CD4-positive, alpha-beta T cell treated with Interleukin-15 for 4 hours (primary cell): ENCODE measurements at places on chromosomes 5 and 9.
A peak's percentile ranks its signal among the peaks of the same experiment; 100 is the strongest.

- DNase-seq, result peak; percentile 99
Observed at GRCh38 chr9:137223078-137223970, 1.3 kb upstream of the RNF208 start.

DNA sequence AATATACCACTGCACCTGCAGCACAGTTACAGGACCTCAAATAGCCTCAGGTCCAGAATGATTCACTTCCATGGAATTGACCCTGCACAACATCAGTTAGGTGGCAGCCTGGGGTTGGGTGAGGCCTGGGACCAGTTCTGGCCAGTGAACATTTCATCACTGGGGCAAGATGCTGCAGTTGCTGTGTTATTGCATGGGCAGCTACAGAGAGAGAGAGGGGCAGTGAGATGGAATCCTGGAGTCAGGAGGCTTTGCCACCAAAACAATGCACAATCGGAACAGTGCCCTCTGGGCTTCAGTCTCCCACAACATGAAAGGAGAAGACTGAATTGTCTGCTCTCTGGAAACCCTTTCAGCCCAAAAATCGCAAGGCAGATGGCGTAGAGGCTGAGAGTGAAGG lies 51.8 kb downstream of the SH3TC2 start:
- no peak for DNase-seq

DNA sequence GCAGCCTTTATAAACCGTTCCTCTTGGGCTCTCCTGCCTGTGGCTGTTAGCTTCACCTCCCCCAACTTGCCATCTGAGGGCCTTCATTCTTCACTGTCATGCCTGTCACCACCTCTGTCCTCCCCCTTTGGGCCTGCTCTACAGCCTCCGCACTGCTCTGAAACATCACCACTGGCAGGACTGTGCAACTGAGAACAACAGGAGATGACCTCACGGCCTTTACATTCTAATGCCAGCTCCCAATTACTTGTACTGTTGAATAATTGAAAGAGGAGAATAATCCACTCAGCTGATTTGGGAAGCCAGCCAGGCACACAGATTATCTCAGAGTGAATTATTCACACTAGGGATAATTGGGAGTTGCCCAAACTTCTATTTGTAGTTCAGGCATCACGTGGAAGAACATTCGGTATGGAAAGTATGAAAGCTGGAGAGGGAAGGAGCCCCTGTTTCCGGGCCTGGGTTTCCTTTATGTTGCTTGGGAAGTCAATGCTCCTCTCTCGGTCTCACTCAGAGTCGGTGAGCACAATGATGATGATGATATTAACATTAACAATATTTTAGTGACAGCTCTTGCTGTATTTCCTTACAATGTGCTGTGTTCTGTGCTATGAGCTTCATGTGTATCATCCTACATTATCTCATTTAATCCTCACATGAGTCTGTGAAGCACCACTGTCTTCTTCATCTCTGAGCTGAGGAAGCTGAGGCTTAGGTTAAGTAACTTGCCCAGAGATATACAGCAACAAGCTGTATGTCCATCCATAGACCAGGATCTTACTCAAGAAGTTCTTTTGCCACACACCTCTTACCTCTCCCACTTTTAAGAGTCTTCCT lies 99.3 kb upstream of the LRRTM2 start:
- DNase-seq, result no peak

GRCh38 chr5:143199843-143200242 lies 203.6 kb downstream of the NR3C1 start:
- no peak for DNase-seq

DNA sequence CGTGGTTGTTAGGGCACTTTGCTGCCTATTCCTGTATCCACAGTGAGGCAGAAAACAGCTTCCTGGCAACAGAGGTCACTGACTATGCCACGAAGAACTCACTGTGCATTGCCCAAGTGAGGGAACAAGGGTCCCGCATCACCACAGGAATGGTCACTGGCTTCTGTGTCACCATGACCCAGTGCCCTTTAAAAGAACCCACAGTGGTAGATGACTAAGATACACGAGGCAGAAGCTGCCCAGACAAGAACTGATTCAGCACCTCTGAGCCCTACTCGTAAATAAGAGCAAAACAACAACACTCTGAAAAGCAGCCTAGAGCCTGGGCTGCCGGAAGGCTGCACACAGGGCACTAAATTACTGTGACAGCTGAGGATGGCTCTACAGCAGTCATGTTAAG lies 236.6 kb upstream of the RASEF start:
- no peak for DNase-seq

DNA sequence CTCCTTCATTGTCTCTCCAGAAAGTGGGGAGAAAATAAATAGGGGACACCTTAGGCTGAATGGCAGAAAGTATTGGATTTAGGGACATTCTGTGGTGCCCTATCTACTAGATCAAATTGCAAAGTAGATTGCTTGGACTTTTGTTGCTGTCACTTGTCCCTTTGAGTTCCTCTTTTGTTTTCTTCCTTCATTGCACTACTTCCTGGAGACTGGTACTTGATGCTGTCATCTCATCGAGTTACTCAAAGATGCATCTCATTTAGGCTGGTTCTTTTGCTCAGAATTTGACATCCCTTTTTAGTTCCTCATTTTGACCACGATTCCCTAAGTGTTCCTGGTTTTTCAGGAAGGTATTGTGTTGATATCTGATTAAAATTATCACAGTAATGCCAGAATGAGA lies 137.6 kb downstream of the ADGRV1 start:
- DNase-seq, result no peak

GRCh38 chr5:135555530-135555929 lies 19.8 kb upstream of the NEUROG1 start:
- DNase-seq, result no peak

DNA sequence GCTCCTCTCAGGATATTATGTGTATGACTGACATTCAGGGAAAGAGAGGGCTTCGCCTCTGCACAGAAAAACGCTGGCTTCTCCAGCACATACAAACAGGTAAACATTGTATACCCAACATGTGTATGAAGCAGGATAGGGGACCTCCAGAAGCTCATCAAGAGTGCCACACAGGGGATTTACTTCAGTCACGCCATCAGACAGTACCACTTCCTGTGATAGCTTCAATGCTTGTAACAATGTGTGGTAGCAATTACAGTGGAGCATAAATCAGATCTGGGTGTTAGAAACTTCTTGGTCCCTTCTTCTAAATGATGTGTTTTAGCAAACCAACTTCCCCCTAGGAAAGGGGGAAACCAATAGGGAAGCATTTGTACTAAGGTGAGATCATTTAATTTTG lies 160.8 kb downstream of the TSSK1B start:
- DNase-seq, result no peak

GRCh38 chr9:125707472-125707804 lies 430 bp upstream of the MAPKAP1 start:
- no peak for DNase-seq

DNA sequence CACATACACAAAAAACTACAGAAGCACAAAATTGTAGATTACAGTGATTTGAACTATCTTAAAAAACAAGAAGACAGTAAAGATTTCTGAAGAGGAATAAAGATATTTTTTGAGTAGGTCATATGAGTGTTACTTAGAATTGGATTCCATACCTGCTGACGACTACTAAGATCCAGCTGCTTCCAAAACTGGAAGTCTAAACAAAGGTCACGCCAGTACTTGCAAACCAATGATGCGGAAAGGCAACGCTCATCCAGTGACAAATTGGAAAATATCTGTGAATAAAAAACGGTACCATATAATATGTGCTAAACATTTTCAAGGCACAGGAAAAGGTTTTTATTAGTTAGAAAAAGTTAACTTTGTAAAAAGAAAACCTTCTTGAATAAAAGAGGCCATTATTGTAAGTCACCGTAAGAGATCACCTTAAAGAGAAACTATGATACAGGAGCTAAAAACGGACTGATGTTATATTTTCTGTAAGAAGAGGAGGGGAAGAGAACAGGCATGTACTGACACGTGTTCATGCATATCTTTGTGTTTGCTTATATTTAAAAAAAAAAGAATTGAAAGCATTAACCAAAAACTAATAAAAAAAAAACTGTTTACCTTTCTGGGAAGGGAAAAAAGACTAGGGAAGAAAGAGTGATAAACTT lies 14.1 kb downstream of the FBXL17 start:
- no peak for DNase-seq

DNA sequence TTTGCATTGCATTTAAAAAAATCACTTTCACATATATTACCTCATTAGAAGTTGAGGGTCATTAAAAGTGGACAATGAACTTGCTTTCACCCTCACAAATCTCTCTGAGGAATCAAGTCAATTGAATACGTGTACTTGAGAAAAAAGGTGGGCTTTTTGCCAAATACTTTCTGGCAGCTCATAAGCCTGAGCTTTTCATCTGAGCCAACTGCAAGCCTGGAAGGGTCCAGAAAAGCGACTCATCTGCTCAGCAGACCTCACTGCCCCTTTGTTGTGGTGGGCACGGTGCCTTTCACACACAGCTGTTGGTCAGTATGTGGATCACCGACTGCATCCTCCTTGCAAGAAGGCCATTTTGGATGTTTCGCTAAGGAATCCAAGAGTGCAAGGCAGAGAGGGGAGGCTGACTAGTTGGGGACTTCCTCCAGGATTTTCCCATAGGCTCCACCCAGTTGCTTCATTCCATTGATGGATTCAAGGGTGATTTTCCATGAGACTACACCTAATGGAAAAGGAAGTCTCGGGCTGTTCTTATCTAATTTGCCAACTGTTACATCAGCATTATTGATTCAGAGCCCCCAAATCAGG lies 564.7 kb downstream of the PDE4D start:
- DNase-seq, result no peak

GRCh38 chr5:92687821-92688722 lies 892.9 kb downstream of the NR2F1-AS1 start:
- no peak for DNase-seq

- no peak for DNase-seq
Observed at GRCh38 chr5:107560377-107560776, 110.4 kb downstream of the EFNA5 start.

- peak; percentile 37 for DNase-seq
Observed at GRCh38 chr5:40223884-40224402, 455.8 kb upstream of the PTGER4 start.

GRCh38 chr5:132489051-132489770 lies 1.4 kb downstream of the IRF1 start:
- DNase-seq, result no peak

GRCh38 chr5:68137511-68138140 lies 77.9 kb upstream of the PIK3R1 start:
- DNase-seq, result no peak

DNA sequence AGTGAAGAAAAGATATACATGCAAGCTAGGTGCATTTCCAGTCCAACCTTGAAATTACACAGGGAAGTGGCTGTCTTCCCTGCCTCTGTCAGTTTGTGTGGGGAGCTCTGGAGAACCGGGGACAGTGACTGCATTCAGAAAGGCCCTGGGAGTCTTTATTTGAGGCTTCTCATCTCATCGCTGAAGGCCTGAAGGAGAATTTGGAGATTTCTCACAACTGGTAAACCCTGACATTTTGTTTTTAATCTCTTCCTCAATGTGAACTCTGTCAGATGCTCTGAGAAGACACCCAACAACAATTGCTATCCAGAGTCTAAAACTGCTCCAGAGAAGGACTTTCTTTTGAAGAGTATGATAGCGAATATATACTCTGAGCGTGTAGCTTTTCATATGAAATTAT lies 33.0 kb downstream of the MACIR start:
- no peak for DNase-seq

DNA sequence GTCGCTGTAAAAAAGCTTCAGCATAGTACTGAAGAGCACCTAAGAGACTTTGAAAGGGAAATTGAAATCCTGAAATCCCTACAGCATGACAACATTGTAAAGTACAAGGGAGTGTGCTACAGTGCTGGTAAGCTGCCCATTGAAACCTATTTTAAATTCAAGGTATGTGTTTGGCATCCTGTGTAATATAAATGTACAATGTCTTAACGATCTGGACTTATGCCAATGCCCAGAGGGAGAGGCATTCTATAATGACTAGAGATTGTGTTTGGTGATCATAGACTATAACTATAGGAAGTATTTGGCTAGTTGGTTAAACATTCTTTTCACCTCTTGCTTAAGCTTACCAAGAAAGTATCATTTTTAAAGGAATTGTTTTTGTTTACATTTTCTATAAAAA lies 95.7 kb downstream of the INSL6 start:
- no peak for DNase-seq

DNA sequence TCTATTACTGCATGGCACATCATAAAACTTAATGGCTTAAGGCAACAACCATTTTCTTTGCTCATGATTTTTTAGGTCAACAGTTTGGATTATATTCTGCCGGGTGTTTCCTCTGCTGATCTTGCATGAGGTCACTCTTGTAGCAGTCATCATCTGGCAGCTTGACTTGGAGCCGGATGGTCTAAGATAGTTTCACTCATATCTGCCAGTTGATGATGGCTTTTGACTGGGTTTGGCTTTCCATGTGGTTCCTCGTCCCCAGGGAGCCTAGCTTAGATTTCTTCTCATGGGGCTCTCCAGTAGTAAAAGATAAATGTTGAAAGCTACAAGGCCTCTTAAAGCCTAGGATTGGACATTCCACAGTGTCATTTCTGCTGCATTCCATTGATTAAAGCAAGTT lies 27.4 kb downstream of the LNPEP start:
- DNase-seq, result peak; percentile 40

DNA sequence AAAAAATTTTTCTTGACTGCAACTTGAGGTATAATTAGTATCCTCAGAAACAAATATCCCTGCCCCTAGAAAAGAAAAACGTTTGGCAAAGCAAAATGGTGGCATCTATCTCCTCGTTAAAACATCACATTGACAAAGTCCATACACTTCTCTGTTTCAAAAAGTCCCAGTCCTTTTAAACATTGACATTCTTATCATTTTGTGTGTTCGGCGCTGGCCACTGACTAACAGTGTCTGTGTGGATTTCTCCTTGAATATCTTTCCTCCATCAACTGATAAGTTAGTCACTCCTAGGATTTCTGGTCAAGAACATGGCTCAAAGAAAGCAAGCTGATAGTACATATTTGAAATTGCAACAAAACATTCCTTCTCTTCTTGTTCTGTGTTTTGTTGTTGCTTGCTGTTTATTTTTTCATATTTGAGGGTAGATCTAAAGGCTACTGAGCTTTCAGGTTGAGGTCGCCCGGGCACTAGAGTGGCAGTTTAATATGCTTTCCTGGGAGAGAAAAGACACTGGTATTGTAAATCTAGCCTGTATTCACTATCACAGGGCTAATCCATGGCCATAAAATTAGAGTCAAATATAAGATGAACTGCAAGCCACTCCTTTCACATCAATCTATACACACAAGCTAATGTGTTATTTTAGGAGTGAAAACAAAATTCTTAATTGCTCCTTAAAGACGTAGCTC lies 8.5 kb upstream of the PPIC start:
- DNase-seq, result no peak

DNA sequence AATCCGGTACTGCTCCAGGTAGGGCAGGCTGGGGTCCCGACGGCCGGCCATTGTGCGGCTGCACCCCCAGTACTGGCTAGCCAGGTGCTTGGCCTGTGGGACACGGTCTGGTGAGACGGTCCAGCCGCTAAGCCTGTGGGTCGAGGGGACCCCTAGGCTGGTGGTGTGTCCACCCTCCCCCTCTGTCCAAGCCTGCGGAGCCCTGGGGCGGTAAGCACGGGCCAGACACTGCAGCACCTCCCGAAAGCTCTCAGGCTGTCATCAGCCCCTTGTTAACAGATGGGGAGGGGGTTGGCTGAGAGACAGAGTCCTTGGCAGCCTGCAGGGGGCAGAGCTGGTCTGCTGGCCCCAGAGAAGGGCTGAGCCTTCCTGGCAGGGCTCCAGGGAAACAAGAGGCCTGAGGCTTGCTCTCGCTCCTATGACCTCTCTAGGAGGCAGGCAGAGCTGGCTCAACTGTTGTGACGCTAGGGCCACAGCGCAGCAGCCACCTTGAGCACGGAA lies 11.8 kb upstream of the MRNIP start:
- no peak for DNase-seq

GRCh38 chr9:33165263-33166151 lies 1.6 kb downstream of the B4GALT1 start:
- peak; percentile 59 for DNase-seq

GRCh38 chr5:14406554-14406849 lies 175.1 kb upstream of the OTULINL start:
- DNase-seq, result no peak
